Eye (tissue), 1 donor: ENCODE measurements at places on chromosomes 7 and 10.

DNA sequence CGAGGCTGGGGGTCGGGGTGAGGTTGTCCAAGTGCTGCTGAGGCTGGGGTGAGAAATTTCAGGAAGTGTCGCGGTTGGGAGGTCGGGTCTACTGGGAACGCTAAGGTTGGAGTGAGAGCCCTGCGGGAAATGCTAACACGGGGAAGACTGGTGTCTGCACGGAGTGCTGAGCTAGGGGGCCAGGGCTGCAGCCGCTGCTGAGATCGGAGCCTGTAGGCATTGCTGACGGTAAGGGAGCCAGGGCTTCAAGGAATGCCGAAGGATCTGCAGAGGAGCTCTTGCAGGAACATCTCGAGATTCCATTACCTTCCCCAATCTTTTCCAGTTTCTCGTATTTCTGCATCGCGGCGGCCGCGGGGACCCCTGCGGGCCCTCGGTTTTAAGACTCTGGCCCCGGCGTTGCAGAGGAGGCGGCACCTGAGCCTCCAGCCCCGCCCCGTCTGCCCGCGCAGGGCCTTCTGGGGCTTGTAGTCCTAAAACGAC, at the start of gene CDK5:
Gene CDK5, minus strand, starts transcription at position 392 of the 483 bp plus-strand sequence. Its CDS starts 49 bp downstream, at position 343.
- no peak for DNase-seq

GRCh38 chr10:86451604-86451960, 70.0 kb downstream of the WAPL start:
- DNase-seq: no peak

DNA sequence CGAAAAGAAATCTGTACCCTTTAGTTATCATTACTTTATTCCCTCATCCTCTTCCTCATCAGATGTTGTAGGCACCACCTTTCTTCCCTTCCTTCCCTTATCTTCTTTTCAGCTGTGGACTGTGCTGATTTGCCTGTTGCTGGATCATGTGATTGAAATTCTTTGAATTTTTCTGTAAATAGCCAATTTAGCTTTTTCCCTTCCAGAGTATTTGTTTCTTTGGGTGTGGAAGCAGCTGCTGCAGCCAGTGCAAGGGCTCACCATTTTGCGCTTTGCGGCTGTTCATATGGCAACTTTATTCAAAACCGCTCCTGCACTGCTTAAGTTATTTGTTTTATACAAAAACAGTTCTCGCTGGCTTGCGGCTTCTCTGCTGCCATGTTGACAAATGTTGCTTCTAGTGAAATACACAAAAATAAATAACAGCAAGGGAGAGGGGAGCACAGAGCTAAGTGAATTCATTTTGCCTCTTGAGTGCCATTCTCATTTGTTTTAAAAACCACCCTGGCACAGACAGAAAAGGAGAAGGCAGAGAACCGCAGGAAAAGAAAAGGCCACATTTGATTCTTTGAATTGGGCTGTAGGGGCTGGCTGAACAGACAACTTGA, 151.2 kb downstream of the AUTS2 start:
- no peak for DNase-seq

DNA sequence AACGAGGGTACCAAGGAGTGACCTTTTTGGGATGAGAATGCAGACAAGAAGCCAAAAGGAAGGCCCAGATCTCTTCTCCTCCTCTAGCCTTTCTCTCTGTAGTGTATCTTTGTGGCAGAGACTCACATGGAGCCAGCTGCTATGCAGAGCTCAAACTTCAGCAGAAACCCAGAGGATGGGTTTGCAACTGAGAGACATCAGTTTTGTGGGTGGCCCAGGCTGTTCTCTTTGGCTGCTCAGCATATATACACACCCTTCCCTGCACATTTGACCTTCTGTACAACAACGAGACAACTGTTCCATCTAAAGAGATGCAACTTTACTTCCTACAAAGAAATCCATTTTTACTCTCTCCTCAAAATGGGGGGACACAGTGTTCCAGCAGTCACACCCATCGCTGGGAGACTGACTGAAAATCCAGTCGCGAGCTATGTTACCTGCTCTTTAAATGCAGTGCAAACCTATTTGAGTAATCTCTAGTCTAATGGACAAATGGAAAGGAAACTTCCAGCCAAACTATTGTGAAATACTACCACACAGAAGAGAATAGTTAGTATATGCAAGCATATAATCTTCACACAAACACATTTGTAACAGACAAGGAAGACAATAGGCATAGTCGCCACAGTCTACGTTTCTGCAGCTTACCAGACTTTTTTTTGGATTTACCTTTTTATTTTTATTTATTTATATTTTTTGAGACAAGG, 51.2 kb downstream of the GTF2I start:
- DNase-seq: no peak

DNA sequence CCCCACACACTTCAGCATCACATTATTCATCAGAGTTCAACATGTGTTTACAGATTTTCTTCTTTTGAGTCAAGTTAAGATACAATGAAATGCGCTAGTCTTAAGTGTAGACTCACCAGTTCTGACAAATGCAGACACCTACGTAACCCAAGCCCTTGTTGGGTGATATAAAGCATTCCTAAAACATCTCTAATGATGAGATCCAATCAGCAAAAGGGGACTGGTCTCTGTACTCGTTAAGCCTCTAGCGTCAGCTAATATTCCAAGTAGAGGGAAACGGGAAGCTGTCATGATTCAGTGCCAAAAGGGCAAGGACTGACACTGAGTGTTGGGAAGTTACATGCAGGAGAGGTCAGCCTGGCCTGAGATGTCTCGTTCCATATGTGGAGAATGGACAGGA, 38.7 kb upstream of the TRIL start:
- no peak for DNase-seq
